Caco-2 (cell line): ENCODE measurements at places on chromosomes 7 and 10. TPM values are rescaled to one million over a fixed set of nuclear protein-coding genes. Genes with fewer than 3 reads are reported as not detected.

DNA sequence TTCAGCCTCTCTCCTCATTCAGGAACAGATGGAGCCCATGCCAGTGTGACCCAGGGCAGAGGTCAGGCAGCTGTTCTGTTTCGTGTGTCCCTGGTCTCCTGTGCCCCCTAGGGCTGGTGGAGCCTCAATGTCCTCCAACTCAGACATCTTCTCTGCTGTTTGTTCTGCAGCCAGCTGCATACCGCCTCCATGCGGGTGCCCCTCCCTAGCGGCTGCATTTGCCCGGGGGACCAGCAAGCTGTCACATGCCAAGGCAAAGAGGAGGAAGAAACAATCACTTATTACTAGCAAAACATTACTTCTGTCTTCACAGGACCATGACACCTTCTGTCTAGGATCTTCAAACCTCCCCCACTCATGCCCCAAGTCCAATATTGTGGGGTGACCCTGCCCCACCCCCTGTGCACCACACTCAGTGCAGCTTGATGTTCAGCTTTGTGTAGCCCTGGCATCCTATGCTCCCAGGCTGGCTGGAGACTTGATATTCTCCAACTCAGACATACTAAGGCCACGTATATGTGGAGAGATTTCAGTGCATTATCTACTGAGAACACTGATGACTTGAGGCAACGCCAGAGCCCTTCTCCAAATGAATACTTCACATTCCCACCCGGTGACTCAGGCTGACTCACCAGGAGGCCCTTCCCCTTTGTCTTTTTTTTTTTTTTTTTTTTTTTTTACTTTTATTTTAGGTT is 188.9 kb downstream of the SKIDA1 start:
- H3K27me3 ChIP-seq = no peaks in the 10 kb centered on the region
- H3K36me3 ChIP-seq = no peaks in the 10 kb centered on the region
- H3K4me1 ChIP-seq = peaks cover 47% of the 10 kb centered on the region
- H3K4me3 ChIP-seq = no peak overlapping the region

Gene SLC13A1
- total RNA-seq = not detected in 2 replicates

- no peaks in the 10 kb centered on the region for H3K4me1 ChIP-seq
- H3K4me3 ChIP-seq = peak overlapping the region; percentile 100
- no peaks in the 10 kb centered on the region for H3K27me3 ChIP-seq
These were observed 1.8 kb downstream of the LUC7L2 start for GRCh38 chr7:139361523-139361922.

Gene MLXIPL
- total RNA-seq = 15.6 and 19.8 TPM in 2 replicates

Gene SPDYE3
- not detected in 2 replicates for total RNA-seq

- DNase-seq = no peak
- H3K4me1 ChIP-seq = 0 out of 2 replicates have a peak, but pooled peaks cover 1% of the 10 kb centered on the region
- no peaks in the 10 kb centered on the region; the same call in 1 of the 2 replicates for H3K36me3 ChIP-seq
These were observed 162.9 kb downstream of the GRK5 start for GRCh38 chr10:119370111-119370741.

Gene ITPRID1
- 0.09 and 0.26 TPM in 2 replicates for total RNA-seq

DNA sequence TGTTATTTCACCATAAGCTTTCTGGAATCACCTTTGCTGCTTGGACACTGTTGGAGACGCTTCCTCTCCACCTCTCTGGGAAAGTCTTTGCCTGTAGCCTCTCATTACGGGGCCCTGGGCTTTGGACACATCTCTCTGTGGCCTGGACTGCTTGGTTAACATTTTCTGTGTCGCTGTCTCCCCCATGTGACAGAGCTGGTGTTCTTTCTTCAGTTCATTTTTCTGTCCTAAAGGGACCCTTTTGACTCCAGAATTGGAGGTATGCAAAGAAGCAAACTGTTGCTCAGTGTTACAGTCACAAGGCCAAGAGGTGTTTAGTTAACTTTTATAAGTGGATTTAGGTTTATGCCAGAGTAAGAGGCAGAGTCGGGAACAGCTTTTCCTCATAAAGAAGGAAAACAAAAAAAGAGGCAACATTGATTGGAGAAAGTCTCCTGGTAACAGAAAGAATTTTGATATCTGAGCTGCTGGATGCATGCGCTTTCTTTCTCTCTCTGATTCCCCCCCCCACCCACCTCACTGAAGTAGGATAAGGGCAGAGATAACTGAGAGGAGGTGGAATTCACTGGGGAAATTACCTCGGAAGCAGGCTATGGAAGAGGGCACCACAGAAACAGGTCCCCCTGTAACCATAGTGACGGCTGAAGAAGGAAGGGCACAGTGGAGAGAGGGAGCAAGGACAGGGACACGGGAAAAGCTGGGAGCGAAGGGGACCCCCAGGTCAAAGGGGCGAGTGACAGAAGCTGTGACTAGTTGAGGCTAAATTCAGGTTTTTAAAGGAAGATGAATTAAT is 57.8 kb downstream of the LGI1 start:
- peak; percentile 59 for DNase-seq
- H3K4me1 ChIP-seq = peaks cover 13% of the 10 kb centered on the region
- H3K27ac ChIP-seq = peak overlapping the region; percentile 2
- H3K4me3 ChIP-seq = no peak overlapping the region
- no peaks in the 10 kb centered on the region for H3K27me3 ChIP-seq

Gene MMS19
- total RNA-seq = 105 and 112 TPM in 2 replicates

Gene GHRHR
- not detected in 2 replicates for total RNA-seq
